Cardiac septum (tissue), 1 donor: ENCODE measurements at places on chromosomes 16 and 17. TPM values are rescaled to one million over a fixed set of nuclear protein-coding genes. Genes with fewer than 3 reads are reported as not detected.

DNA sequence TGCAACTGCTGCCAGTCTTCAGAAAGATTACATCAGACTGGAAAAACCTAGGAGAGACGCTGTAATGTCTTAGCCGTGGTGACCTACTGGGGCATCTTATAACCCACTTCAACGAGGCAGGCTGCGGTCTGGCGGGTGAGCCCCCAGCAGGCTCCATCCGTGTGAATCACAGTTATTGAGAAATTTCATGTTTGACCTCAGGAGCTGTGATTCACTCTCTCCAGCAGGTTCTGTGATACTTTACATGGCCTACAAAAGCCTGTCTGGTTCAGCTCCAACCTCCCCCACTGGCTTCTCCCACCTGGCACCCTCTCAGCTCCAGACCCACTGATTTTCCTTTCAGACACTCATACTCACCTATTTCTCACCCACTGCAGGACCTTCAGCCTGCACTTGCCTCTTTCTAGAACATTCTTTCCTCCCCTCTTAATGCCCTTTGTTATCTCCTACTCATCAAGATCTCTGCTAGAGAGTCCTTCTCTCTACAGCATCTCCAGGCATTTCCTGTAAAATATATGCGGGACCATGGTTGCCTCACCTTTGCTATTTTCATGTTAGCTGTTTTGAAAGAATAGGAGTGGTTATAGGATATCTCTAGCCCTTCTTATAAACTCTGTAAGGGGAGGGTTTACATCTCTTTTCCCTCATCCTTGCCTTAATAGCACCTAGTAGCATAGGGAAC is 227.9 kb downstream of the MAF start:
- no peak for DNase-seq

DNA sequence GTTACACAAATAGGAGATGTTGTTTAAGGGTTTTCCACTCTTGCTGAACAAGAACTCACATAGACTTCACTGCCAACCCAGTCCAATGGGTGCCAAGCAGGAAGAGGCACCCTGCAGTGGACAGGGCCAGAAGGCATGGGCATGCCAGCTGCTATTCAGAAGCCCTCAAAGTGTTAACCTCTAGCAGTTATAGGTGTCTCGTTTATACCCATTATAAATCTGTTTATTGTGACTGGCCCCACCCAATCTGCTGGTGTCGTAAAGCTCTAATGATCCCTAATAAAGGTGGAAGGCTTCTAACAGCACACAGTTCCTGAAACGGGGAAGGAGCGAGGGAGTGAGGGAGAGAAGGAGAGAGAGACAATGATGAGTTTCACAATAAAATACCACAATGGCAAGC is 23.9 kb downstream of the HNF1B start:
- no peak for DNase-seq

DNA sequence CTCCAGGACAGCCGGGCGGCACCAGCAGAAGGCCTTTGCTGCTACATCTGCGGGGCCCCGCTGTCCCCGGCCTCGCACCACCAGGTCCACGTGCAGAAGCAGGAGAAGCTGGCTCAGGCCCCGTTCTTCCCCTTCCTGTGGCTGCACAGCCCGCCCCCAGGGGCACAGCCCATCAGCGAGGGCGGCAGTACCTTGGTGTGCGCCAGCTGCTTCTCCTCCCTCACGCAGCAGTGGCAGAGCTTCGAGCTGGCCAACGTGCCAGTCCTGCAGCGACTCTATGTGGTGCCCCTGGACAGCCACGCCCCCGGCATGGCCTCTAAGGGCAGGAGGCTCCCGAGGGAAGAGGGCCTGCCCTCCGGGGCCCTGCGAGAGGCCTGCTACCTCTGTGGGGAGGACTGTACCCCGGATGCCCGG is 58.3 kb upstream of the CIBAR2 start:
- DNase-seq, result no peak

APOH gene
- not detected for total RNA-seq

DNA sequence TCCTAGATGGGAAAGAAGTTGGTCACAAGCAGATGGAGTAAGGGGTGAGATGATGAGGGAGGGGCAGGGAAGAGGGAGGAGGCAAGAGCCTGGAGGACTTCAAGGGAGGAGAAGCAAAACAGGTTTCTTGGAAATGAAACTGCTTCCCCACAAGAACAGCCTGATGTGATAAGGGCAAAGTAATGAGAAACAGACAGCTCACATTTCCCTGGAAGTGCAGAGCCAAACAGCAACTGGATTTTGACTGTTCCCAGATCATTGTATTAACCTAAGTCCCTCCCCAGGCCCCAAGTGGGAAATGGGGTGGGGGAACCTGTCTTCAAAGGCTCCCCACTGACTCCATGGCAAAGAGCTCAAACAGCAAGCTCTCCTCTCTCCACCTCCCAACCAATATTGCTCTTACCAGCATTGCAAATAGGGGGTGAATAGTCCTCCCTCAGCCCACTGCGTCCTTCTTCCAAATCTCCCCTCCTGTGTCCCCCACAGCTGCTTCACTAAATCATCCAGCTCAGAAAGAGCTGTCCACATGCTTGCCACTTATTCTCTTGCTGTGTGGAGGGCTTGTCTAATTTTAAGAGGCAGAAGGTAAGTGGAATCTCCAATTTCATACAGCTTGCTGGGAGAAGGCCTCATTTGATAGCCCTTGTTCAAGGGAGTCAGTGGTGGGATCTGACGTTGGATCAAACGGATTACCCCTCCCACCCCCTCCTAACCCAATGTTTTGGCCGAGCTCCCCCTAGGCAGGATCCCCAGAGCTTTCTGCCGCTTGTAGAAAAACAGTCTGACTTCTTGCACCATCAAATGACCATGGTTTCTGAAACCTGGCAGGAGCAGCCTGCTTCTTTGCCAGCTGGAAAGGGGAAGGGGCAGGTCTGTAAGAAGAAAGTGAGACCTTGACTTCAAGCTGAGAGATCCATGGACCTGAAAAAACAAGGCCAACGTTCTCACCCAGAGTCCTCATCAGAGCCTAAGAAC is 56.3 kb upstream of the SMIM36 start:
- no peak for DNase-seq

TERB1 gene
- not detected for total RNA-seq

GRCh38 chr16:86492961-86493629 is 17.2 kb upstream of the FOXF1 start:
- no peak for DNase-seq

BPTF gene
- 72.9 TPM for total RNA-seq

GRCh38 chr16:30028438-30029076 is 2.5 kb downstream of the TLCD3B start:
- no peak for DNase-seq

GRCh38 chr16:85800321-85800669 is 800 bp downstream of the COX4I1 start:
- no peak for DNase-seq

DNA sequence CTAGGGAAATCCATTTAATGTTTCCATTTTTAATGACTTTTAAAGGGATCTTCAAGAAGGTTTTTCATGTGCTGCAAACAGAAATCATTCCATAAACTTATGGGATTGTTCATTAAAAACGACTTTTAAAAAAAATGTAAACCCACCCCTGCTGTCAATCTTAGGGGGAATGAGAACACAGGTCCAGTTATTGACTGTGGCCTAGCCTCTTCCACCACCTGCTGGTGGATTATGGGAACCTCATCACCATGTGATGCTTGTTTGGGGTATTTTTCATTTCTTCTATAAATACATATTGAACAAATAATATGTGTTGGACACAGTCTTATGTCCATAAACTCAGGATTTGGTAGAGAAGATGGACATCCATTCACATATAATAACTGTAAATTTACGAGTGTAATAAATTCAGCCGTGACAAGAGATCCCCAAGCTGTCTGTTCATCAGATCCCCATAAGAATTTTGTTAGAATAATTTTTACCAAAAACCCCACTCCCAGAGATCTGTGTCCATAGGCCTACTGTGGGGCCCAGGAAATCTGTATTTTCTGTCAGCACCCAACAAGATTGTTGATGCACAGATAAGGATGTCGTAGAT is 42.0 kb upstream of the TMC5 start:
- no peak for DNase-seq

DNAH2 gene
- total RNA-seq, result 0.16 TPM

DNA sequence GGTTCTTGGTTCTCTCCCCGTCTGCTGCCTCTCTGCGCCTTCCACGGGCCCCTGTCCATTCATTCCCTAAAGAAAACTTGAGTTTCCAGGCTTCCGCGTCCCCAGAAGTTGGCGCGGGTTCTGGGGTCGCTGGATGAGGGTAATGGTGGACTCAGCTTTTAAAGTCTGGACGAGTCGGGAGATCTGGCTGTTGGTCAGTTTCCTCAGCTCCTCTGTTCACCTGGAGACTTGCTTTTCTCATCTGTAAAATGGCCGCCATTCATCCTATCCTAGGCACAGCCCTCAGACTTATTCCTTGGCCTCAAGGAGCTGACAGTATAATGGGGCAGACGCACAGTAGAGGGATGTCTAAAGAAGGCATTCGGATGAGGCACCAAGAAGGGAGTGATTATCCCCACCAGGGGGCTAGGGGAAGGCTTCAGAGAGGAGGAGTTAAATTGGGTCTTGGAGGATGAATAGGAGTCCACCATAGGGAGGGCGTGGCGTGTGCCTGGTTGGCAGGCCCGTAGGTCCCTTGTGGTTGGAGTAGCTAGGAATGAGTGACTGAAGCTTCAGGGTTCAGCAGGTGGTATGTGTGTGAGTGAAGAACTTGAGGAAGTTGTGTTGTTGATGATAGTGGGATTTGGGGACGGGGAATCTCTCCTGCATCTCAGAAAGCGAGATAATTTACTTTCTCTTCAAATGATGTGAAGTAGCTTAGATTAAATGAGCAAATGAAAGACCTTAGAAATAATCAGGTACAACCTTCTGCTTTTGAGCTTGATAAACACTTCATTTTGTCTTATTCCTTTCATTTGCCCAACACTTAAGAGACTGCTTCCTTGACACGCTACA is 652 bp downstream of the VPS35L start:
- DNase-seq, result no peak

DNA sequence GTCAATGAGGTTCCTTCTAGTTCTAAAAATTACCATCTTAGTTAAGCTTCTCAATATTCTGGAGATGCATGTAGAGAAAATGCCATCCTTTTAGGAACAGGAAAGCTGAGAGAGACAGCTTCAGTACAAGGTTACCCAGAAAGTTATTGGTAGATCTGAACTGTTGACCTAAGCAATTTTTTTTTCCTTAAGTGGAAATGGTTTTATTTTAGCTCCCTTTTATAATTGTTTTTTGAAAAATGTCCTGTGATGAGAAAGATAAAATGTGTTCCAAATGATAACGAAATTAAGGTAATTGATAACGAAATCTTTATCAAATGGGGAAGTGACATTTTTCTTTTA is 8.2 kb downstream of the PSMD7 start:
- DNase-seq, result no peak
